NCI-H187 (cell line): ENCODE measurements at places on chromosomes 5 and 9.

DNA sequence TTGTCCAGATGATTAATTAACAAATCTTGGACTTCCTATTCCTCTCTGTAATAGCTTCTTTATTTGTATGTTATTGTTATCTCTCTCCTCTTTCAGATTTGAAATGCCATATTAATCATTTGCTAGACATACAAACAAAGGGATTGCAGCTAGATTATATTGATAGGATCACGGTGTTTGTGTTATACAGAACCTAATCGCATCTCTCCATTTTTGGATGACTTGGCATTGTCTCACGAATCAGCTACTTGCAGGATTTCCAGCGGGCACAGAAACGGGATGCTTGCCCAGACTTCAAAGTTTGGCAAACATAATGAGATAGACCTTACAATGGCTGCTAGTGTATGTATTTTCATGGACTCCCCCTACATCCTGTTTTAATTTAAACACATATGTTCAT, 368.1 kb downstream of the TLE4 start:
- no peak for DNase-seq

GRCh38 chr9:107306308-107306707, 23.2 kb downstream of the RAD23B start:
- DNase-seq: no peak

GRCh38 chr5:55629815-55630214, 82.3 kb downstream of the SLC38A9 start:
- no peak for DNase-seq

- DNase-seq: no peak
Measured at GRCh38 chr5:116506488-116506887, 68.1 kb downstream of the SEMA6A start.

GRCh38 chr9:132572921-132573320, 9.5 kb upstream of the BARHL1 start:
- no peak for DNase-seq

- DNase-seq: no peak
Measured at GRCh38 chr9:112341730-112342129, 8.3 kb upstream of the PTBP3 start.

- DNase-seq: no peak
Measured at GRCh38 chr9:36148311-36149051, 11.9 kb downstream of the GLIPR2 start.

GRCh38 chr5:154491941-154492340, 13.9 kb upstream of the HAND1 start:
- DNase-seq: no peak

DNA sequence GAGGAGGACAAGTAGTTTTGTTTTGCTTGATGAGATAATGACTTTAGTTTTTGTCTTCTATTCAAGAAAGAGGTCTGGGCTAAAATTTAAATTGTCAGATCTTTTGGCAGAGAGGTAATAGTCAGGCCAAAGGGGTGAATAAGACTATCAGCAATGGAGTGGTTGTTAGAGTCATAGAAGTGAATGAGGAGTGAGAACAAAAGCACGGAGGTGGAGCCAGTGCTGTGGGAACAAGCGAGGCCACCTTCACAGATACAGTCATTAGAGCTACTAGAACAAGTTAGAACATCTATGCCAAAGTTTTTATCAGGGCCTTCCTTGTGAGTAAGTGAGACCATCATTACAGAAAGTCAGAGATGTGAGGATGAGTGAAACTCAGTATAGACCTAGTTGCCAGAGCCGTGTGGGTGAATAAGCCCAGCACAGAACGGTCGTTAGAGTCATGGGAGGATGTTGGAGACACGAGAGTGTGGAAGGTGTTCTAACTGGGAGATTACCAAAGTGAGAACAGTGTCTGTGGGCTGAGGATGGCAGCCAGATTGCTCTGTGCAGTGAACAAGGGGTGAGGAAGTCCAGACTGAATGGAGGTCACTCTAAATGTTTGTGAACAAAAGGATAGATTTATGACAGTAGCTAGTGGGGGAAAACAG, 135.1 kb downstream of the RPS23 start:
- DNase-seq: no peak

DNA sequence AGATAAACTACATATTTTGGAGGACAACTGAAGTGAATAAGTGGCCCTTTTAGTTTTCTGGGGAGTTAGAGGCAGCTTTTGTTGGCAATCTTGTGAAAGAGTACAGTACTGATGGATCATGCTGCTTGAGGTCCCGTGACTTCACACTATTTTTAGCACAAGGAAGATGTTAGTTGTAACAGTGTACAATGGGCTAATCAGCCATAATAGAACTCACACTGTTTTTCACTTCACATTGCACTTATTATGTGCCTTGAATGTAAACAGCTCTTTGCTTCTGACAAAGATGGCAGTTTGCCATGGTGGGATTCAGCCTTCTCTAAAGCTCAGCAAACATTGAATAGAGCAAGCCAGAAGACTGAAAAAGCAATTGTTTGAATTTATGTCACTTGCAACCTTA, 176.7 kb upstream of the ZNF608 start:
- no peak for DNase-seq

DNA sequence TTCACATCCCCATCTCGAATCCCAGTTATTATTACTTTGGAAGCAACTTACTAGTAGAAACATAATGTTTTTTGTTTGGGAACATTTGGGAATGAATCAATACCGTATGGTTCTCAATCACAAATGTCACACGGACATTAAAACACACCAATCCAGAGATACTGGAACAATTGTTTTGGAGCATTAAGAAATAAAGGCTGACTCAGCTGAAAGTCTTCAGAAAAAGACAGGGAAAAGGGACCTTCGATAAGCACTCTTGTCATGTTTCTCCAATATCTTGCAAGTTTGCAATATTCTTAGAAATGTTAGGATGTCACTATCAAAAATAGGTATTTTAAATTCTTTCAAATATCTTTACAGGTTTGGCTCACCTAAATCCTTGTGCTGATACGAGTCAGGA, 362.4 kb downstream of the CETN3 start:
- DNase-seq: no peak

DNA sequence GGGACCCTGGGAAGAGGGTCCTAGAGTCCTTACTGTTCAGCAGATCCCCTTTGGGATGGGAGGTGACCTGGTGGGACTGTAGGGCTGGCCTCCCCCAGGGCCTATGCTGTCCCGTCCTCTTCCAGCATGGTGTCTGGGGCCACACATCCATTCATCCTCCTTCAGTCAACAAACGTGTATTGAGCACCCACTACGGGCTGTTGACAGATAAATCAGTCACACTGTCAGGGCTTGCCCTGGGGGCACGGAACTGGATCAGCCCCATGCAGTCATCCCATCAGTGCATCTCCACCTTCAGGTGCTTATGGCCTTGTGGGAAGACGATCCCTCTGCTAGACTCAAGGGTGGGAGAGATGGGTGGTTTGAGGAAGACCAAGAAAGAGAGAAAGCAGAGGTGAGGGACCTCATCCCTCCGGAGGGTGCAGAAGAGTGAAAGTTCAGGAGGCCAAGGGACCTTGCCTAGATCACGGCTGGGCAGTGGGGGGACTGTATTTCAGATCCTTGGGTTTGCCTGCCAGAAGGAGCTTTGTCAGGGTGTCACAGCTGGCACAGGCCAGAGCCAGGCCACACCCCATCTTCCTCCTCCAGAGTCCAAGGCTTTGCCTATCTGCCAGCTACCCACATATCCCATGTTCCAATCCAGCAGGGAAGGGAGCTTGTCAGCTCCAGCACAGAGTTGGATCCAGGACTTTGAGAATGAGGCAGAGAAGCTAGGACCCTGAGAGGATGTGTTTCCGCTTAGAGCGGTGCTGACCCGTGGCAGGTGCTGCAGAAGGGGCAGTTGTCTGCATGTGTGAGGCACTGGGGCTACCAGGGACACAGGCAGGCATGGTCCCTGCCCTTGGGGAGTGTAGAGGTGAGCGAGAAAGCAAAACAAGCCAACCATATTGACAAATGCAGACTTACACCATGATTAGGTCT, 30.5 kb downstream of the COL27A1 start:
- no peak for DNase-seq

DNA sequence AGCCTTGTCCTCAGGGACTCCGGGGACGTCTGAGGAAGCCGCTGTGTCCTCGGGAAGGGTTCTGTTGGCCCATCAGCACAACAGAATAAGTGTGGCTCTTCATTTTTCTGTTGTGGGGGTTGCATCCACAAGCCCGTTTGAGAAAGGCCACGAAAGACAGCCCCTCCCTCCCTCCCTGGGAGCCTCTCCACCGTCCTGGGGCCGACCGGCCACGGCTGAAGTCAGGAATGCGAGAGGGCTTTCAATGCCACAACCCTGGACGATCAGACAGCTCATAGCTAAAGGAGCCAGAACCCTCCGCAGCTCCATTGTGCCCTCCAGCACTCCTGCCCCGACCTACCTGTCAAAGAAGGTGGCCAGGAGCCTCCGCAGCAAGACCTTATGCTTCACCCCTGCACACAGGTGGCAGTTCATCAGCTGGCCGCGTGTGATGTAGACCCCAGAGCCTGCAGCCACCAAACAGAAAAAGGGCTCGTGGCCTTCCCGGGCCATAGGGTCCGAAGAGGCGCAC, 52.4 kb upstream of the UBAC1 start:
- DNase-seq: no peak

- no peak for DNase-seq
Measured at GRCh38 chr5:167940911-167941310, 350.5 kb upstream of the WWC1 start.

GRCh38 chr5:123472150-123472924, 39.6 kb upstream of the CSNK1G3 start:
- no peak for DNase-seq

GRCh38 chr5:77845324-77845646, 69.1 kb upstream of the TBCA start:
- DNase-seq: no peak

DNA sequence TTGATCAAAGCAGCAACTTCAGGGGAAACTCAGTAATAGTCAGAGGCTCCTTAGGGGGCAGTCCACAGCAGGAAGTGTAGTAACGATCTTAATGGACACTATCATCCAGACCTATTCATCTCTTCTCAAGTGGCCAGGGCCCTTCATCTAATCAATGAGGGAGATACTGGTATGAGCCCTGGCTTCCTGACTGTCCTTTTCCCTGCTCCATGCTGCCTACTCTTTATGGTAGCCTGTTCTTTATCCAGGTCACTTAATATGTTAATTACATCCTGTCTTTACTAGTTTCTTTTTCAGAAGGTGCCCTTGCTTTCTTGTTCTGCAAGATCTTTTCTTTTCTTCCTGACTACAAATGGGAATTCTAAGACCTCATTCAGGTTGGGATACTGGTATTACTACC, 197.1 kb downstream of the CAVIN4 start:
- DNase-seq: no peak

GRCh38 chr5:115530426-115530825, 14.1 kb downstream of the FEM1C start:
- DNase-seq: no peak

DNA sequence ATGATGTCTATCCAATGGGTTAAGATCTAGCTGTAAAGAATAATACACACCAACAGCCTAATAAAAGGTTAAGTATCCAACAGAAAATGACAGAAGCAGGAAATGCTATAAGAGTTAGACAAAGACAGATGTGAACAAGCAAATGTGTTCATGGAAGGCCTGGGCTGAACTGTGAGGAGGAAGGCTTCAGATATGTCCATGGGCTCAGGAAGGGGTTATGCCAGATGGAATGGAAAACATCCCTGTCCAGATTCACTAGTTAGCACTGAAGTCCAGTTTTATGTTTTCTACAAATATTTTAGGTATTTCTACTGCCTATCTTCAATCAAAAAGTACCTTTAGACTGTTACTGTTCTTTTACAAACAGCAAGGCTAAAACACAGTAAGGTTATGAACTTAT, 27.1 kb downstream of the ERAP1 start:
- DNase-seq: no peak

DNA sequence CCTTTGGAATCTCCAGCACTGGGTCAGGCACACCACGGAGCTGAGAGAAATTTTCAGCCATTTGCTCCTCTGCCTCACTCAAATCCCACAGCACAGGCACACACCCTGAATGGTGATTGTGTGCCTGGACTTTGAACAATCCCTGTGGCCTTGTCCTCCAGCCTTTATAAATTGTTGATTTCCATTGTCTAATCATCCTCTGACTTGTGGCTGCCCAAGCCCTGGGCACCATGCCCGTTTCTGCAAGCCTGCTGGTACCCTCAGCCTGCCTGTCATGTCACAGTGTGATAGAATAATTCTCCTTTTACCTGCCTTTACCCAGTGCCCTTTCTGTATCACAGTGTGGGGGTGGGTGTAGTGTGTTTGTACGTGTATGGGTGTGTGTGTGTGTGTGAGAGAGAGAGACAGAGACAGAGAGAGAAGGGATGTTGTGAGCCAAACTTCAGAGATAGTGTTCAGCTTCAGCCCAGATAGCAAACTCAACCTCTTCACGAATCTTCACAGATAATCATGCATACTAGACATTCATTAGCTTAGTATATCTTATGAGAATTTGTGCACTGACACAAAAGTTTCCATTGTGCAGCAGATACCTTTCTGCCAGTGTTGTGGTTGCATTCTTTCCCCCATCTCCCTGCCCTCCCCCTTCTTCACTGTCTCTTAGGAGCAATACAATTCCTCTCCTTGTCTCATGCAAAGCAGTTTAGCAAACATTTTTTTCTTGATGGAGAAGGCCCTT, 27.8 kb upstream of the SLC44A1 start:
- DNase-seq: no peak

GRCh38 chr5:160835818-160836528, 16.0 kb downstream of the ATP10B start:
- DNase-seq: no peak

DNA sequence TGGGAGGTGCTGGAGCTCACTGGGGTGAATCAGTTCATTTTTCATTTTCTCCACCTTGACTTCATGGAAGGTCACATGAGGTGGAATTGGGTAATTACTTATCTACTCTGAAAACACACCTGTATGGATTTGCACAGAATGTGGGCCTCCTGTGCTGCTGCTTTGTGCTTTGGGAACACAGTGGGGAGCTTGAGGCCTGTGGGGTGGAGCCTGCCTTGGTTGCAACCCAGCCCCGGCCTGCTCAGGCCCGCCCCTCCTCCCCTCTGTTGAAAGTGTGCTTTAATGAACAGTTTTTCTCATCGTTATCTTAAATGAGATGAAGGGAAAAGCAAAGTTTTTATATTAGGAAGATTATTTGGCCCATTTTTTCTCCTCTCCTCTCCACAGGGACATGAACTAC, 28.5 kb upstream of the DMRT3 start:
- DNase-seq: no peak

DNA sequence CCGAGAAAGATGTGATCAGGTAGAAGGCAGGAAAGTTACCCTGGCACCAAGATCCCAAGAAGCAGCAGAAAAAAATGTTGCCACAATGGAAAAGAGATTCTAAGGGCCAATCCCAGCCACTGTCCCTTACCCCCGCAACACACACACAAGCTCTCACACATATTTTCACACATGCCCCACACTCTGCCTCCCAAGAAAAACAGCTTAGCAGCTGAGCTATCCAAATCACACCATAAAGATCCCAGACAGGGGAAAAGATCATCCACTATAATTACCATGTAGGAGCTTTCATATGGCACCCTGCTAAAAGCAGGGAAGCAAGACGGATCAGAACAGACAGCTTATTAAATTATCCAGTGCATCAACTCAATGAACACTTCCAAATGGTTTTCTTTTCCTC, 143.4 kb downstream of the FAM114A2 start:
- DNase-seq: no peak

- no peak for DNase-seq
Measured at GRCh38 chr9:119509291-119509905, 140.2 kb upstream of the BRINP1 start.
